CD8-positive, alpha-beta memory T cell (primary cell): ENCODE measurements at places on chromosomes 4 and X.

- no peak for DNase-seq
These were observed 5.1 kb upstream of the OCRL start for GRCh38 chrX:129534816-129535578.

GRCh38 chr4:84167564-84167963 lies 331.5 kb downstream of the NKX6-1 start:
- no peak for DNase-seq

DNA sequence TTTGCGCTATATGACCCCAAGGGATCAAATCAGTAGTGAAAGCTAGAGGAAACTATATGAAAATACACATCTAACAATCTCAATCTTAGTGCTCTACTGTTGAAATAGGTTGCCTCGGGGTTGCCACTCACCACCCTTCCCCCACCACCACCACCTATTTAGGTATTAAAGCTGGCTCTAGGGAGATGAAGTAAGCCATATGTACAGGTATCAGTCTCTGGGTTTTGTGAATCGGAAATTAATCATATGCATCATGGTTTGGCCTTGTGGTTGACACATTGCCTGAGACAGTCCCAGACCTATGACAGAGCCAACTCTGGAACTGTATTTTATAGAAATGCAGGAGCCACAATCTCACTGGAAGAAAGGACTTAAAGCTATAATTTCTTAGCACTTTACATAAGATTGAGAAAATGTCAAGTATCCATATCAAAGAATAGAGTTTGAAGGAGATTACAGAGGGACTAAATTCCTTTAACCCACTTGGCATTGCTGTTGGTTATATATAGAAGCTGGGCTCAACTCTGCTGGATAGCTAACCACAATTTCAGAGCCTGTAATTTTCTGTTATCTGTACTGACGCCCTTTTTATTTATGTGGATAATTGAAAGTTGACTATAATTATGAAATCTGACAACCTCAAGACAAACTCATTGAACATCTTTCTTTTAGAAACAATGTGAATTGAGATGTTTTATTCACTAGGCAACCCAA lies 26.7 kb upstream of the BMP2K start:
- no peak for DNase-seq

DNA sequence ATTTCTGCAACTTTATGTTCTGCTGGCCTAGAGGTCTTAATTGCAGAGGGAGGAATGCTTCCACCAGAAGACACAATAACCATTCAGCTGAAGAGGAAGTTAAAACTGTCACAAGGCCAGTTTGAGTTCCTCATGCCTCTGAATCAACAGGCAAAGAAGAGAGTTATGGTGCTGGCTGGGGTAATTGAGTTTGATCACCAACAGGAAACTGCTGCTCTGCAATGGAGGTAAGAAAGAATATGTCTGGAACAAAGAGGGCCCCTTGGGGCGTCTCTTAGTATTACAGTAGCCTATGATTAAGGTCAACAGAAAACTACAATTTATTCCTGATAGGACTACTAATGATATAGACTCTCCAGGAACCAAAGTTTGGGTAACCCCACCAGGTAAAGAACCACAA lies 744.0 kb downstream of the FSTL5 start:
- no peak for DNase-seq

GRCh38 chrX:21369613-21370012 lies 4.6 kb upstream of the CNKSR2 start:
- DNase-seq = no peak

DNA sequence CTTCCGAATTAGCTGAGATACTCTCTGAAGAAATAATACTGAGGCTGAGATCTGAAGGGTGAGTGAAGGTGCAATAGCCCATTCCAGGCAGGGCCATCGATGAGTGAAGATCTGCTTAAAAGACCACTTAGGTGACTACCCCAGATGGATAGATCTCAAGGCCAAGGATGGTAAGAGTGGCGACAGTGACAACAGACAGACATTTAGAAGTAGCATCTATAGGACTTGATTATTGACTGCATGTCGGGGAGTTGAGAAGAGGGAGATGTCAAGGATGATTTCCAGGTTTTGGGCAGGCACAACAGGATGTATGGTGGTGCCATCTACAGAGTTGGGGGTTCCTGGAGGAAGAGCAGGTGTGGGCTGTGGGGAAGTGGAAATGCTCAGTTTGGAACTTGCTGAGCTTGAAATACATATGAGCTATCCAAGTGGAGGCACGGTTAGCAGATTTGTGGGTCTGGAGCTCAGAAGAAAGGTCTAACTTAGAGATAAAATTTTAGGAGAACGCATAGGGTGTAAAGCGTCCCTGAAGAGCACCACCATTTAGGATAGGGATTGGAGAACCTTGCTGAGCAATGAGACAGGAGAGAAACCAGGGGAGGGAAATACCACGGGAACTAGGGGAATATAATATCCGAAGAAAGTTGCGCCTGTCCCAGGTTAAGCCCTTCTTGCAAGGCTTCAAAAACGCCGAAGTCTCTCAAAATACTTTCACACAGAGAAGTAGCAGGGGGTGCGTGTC lies 688 bp downstream of the UFSP2 start:
- DNase-seq = no peak

DNA sequence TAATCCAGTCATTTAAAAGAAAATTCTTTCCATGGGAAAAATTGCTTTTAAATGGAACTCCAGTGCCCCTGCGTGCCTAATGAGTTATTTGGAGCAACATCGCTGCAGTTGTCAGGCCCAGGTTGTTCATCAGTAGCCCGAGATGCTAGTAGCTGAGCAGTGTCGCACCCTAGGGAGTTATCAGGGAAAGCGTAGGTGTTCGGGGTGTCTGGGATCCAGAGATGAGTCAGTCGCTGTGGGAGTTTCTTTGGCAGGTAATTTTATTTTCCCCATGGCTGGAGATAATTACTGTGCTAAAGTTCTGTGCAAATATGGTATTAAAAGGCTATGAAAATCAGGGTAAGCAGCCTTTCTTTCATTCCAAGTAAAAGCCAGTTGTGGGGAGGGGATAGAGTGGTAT lies 49.4 kb downstream of the ANXA3 start:
- no peak for DNase-seq

GRCh38 chr4:1684506-1685234 lies 557 bp upstream of the FAM53A start:
- DNase-seq = no peak

GRCh38 chr4:86614865-86615264 lies 20.8 kb downstream of the PTPN13 start:
- DNase-seq = no peak

GRCh38 chr4:73343432-73343831 lies 60.7 kb upstream of the ALB start:
- no peak for DNase-seq

GRCh38 chr4:185665655-185666054 lies 130.3 kb upstream of the PDLIM3 start:
- no peak for DNase-seq

- DNase-seq = no peak
These were observed 591.4 kb upstream of the GNPDA2 start for GRCh38 chr4:45317739-45318138.

GRCh38 chrX:64265265-64265664 lies 34.9 kb upstream of the ASB12 start:
- no peak for DNase-seq

DNA sequence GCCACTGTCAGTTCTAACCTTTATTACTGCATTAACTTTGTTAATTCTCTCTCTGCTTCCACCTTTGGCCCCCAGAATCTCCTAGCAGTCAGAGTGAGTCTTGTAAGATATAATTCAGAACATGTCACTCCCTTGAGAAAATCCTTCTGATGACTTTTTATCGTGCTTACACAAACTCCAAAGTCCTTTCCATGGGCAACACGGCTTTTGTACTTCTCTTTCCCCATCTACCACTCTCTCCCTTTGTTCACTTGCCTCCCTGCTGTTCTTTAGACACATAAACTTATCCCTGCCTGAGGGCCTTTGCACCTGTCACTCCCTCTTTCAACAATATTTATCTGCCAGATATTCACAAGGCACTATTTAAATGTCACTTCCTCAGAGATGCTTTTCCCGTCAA lies 64.8 kb downstream of the MAOB start:
- DNase-seq = no peak

- DNase-seq = no peak
These were observed 3.5 kb downstream of the BCOR start for GRCh38 chrX:40094041-40094899.

DNA sequence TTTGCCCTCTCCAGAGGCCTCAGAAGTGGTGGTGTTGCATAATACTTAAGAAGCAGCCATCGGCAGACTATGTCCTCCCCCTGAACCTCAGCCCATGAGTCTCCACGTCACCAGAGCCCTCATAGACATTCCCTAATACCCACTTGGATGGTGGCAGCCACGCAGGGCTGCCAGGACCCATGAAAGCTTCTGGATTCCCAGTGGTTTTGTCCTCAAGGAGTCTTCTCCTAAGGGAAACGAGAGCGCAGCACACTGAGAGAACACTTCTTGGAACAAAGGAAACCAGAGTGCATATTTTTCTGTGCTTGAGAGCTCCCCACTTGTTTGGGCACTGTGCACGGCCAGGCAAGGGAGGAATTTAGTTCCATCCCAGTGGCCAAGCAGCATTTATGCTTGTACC lies 204.1 kb upstream of the DMD start:
- DNase-seq = no peak

- DNase-seq = no peak
These were observed 13.2 kb upstream of the FAM3A start for GRCh38 chrX:154529206-154529612.

DNA sequence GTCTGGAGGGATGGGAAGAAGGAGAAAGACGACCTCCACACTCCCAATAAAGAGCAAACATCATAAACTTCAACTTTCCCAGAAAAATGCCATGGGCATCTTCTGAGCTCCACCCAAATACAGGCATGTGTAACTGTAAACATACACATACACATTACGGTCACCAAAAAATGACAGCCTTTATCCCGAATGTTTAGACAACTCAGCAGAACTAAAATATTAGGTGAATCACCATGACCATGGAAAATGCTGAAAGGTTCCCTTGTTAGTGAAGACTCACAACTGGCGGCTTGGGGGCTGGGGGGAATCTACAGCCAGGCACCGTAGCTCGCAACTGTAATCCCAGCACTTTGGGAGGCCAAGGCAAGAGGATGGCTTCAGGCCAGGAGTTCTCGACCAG lies 33.0 kb downstream of the PRKX start:
- DNase-seq = no peak

DNA sequence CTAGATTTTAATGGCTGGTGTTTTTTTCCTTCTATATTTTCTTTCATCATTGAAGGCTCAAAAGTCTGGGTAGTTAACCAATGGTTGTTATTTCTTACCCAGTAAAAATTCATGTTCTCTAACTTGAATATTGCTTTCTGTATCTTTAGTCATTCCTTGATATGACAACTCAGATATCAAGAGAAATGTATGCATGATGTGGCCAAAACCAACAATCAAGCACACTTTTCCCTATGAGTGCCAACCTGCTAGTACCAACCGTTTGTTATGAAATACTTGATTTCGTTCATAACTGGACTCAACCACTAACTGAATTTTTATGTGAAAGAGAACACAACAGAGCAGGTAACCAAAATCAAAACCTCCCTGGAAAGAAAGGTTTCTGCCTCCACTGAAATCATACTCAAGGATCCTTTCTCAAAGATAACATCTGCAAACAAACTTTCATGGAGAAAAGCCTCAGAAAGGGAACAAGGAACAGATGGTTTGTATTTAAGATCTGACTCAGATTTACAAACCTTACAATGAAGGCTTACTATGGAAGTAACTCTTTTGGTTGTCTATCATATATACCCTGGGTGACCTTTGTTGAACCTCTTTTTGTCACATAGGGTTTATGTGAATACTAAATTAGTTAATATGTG lies 8.3 kb upstream of the VEGFC start:
- DNase-seq = no peak

DNA sequence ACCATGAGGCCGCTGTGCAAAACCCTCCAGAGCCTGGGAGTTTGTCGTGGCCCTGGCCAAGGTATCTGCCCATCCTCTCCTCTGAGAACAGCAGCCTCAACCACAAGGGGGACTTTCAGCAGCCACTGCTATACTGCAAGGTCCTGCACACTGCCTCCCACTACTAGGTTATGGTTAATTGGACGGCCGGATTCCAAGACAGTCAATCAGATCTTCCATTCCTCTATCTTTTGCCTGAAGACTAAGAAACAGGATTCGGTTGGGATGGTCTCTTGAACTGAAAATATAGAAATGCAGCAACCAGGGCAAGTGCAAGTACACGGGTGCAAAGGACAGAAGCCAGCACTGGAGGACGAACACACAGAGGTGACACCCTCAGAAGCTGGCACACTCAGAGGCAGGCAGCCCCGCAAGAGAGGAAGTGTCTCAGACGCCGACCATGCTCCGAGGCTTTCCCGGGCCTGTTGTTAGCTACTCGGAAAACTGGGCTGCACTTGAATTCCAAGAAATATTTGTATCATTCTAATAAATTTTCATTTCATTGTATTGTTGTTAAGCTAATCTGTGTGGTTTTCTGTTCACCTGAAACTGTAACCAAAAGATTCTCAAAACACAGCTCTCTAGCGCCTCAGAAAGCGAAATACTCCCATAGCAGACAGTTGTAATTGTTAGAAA lies 63.3 kb downstream of the AFAP1 start:
- DNase-seq = no peak

DNA sequence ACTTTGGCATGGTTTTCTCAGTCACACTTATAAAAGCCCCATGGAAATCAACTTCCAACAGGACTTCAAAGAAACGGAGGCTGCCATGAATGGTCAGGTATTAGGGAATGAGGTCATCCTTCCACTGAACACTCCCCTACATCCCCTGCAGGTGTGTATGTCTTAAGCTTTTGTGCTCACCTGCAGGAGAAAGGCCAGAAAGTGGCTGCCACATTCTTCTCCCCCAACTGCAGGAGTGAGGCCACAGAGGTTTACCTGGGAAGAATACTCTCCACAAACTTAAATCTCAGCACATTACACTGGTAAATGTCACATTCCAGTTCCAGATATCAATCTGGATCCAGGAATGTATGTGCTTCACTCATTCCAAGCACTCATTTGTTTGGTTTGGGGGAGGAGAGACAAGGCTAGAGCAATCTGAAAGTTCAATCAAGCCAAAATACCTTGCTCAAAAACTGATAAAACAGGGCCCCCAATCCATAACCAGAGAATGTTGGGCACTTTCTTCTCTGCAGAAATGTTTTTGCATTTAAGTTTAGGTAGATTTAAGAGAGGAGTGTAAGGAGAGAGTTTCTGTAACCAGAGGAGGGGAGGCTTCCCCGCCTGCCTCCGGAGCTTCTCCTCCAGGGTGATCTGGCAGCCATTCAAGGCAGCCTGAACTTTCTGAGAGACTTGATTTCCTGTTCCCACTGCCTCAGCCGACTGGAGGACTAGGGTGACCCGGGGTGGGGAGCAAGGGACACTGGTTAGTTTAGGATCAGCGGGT lies 15.4 kb downstream of the FAM9C start:
- no peak for DNase-seq
